Brain microvascular endothelial cell (primary cell): ENCODE measurements at places on chromosomes 7 and 10.
A peak's percentile ranks its signal among the peaks of the same experiment; 100 is the strongest.

- peak; percentile 14 for DNase-seq
These were observed 16.9 kb upstream of the GPR146 start for GRCh38 chr7:1027242-1028043.

- DNase-seq = no peak
These were observed 5.3 kb upstream of the CUZD1 start for GRCh38 chr10:122850705-122851640.

GRCh38 chr10:125550362-125550761 is 132.6 kb downstream of the TEX36 start:
- no peak for DNase-seq

DNA sequence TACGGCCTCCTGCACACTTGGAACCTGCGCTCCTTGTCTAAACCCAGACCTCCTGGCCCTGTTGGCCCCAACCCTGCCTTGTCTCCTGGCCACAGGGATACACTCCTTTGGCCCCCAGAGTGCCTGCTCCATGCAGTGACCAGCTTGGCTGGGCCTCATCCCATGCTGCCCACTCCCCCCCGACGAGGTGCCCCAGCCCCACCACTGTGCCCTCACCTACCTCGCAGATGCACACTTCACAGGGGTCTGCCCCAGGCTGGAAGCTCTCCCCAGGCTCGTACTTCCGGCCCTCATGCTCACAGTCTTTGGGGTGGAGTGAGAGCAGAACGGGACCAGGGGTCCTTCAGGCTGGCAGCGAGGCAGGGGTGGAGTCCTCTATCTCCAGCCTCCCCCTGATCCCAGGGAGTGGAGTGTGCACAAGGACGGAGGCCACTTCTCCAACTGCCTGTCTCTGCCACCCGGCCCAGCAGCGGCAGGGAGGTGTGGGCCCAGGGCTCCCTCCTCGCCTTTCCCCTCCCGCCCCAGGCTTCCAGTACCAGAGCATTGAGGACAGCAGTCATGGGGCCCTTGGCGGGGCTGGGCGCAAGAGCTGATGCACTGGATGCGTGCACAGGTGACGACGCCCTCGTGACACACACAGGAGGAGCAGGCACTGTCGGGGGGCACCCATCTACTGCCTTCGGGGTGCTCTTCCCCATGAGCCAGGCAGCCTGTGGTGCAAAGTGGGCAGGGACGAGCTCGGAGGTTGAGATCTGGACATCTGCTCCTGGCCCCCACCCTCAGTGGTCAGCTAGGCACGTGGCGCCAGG is 22.1 kb downstream of the ATP6V1F start:
- DNase-seq = no peak

- DNase-seq = no peak
These were observed 29.3 kb downstream of the DOCK4 start for GRCh38 chr7:112176693-112177415.

DNA sequence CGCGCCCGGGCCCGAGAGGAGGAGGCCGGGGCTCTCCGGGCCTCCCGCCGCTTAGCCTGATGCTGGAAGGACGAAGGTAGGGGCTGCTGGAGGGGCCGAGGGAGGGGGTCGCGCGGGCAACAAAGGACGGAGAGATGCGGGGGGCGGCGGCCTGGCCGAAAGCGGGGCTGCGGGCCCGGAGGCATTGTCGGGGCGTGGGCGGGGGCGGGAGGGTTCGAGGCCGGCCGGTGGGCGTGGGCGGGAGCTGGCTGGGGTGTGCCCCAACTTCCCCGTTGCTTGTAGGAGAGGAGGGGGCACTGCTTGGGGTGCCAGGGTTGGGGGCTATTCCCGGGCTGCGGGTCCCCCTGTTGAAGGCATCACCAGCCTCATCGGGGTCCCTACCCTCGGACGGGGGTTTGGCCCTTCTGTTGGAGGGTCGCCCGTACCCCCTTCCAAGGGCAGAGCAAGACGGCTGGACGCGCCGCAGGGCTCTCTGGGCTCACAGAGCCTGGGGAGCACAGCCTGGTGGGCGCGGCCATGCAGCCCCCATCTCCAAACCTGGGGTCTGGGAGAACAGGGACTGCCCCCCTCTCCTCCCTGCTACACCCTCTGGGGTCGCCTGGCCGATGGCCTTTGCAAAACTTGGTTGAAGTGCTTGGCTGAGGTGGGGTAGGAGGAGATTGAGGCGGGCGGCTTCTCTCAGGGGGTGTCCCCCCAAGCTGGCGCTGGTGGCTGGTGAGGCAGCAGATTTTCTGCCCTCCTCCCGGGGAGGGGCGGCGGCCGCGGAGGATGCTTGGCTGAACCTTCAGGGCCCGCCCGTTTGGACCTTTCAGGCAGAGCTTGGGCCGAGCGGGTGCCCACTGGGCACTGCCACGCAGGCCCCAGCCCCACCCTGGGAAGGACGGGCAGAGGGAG is 699 bp downstream of the CLIP2 start:
- no peak for DNase-seq

DNA sequence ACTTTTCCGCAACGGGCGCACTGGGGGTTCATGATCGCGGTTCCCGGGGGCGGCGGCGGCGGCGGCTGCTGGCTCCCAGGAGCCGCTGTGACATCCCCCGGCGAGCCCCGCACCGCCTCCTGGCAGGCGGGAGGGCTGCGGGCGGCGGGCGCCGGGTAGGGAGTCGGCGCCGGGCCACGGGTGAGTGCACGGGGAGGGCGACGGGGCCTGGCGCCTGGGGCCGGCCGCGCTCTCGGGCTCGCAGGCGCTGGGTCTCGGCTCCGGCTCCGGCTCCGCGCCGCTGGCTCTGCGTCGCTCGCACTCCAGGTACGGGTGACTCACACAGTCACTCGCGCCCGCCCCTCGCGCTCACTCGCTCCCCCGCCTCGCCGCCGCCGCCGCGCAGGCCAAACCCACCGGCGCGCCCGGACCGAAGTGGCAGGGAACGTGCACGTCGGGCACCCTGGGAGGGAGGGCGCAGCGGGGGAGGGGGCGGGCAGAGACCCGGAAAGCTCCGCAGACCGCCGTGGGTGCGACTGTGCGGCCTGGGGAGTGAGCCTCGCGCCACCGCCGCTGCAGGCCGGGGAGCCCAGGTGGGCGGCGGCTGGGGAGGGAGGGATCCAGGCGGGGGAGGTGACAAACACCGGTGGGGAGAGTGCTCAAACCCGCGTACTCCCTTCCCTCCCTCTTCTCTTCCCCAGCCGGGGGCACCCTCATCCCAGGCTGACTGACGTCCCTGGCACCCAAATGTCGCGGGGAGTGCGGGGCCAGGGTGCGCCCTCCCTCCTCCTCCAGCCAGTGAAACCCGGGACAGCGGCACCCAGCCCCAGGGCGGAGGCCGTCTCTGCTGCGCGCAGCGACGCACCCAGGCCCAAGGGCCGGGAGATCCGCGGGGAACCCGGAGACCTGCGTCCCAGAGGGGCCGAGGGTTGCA is 276.9 kb upstream of the NEBL start:
- DNase-seq = no peak

- DNase-seq = no peak
These were observed 67.7 kb downstream of the ELAPOR2 start for GRCh38 chr7:86991771-86992191.

DNA sequence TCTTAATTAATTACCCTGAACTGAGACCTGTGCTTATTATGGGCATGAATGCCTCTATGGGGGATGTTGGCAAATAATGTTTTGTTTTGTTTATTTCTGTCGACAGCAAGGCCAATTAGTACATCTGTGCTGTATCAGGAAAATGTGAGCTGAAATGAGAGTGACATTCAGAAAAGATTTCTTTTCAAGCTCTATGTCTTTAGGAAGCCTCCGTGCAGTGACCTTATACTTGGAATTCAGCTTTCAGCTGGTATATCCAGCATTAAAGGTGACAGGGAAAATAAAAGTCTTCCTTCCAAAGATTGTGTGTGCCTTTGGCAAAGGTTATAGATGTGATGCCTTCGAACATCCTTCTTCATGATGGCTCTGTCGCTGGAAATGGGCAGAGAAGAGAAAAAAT is 1061.1 kb downstream of the SORCS3 start:
- no peak for DNase-seq

DNA sequence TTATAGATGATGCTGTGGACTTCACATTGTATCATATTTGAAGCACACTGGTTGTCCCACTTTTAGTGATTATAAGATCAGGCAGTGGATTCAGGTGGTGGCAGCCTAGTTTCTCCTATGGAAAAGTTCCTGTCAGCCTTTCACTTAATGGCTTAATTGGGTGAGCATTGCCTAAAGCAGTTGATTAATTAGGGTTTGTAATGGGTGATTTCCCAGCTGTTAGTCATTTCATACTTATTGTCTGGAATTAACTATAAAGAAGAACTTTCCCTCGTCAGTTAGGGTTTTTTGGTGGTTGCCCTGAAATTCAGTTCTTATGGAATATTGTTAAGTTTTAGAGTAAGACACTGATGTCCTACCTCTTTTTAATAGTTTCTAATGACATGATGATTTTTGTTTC is 78.8 kb downstream of the SLC25A40 start:
- no peak for DNase-seq

DNA sequence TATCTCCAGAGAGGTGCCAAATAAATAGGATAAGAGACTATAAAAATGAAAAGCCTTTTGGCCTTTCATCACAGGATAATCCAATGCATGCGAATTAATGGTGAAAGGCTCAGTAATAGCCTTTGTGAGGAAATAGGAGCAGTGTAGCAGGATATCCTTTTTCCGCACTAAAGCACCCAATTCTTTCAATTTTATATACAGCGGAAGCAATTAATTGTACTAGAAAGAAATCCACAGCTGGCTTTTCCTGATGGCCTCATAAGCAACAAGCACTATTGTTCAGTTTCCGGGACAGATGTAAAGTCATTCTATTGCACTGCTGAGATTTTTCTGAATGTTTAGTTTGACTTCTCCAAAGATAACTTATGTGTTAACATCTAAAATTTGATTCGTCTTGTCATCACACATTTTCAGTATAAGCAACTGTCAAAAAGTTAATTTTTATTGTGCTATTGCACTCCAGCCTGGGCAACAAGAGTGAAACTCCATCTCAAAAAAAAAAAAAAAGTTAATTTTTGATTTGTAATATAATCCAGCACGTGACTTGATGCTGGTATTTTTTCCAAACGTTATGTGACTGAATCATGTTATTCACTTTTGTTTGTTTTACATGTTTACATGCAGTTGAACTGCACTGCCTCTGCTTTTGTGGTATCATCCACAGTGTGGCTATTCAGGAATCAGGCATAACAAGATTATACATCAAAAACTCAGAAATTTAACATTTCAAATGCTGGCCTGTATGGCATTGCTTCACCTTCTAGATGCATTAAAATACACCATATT is 8.4 kb upstream of the BMPR1A start:
- DNase-seq = no peak

GRCh38 chr7:117019287-117019686 is 66.0 kb downstream of the ST7 start:
- no peak for DNase-seq

DNA sequence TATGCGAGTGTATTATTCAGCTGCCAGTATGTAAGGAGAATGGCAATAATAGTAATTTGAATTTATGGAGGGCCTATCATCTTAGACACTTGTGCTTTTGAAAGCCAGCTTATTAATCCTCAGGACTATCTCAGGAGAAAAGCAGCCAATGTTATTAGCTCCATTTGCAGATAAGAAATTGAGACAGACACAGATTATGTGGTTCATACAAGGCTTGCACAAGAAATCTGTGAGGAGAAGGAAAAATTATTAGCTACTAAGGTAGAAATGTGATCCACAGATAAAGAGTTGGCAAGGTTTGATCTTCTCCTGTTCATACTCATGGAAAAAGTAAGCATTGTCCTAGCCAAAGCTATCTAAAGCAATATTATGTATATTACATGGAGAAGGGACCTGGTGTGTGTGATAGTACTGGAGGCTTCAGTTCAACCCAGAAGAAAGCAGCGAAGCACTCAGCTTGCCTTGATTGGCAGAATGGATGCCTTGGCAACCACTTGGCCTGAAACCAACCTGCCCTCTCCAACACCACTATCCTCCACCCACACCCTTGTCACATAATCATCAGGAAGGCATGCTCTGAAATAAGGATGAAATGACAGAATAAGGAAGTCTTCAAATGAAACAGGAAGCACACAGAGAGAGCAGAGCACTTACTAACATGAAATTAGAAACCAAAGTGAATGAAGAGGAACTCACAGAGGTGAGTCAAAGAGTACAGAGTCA is 18.0 kb downstream of the MACC1 start:
- peak; percentile 92 for DNase-seq

DNA sequence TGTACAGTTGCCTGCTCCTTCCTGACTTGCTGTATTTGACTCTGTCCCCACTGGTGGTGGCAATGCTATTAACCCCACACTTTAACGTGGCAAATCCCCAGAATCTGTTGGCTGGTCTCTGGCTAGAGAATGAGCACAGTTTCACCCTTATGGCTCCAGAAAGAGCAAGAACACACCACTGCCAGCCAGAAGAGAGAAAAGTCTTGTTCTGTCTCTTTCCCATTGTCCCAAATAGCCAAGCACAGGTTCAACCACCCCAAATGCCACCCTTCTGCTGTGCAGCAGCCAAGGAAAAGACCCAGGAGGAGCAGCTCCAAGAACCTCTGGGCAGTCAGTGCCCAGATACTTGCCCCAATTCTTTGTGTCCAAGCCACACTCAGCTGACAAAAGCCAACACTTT is 11.3 kb downstream of the SLC16A9 start:
- no peak for DNase-seq

DNA sequence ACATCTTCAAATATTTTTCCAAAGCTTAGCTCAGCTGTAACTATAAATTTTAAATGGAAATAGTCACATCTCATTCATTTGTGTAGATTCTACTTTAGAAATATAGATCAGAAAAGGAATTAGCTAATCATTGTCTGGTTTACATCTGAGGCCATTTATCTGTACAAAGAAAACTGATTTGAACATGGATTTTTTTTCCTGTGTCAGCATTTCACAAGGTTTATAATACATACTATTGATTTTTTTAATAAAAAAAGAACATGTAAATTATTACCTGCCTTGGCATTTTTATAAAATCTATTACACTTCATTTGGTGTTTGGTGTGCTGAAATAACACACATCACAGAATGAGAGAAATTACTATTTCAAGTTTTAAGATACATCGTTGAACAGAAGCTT is 3.5 kb upstream of the GPR37 start:
- no peak for DNase-seq

- no peak for DNase-seq
These were observed 111.0 kb downstream of the TCF7L2 start for GRCh38 chr10:113061054-113061430.

GRCh38 chr10:114691442-114691941 is 33.4 kb upstream of the ABLIM1 start:
- DNase-seq = peak; percentile 52

DNA sequence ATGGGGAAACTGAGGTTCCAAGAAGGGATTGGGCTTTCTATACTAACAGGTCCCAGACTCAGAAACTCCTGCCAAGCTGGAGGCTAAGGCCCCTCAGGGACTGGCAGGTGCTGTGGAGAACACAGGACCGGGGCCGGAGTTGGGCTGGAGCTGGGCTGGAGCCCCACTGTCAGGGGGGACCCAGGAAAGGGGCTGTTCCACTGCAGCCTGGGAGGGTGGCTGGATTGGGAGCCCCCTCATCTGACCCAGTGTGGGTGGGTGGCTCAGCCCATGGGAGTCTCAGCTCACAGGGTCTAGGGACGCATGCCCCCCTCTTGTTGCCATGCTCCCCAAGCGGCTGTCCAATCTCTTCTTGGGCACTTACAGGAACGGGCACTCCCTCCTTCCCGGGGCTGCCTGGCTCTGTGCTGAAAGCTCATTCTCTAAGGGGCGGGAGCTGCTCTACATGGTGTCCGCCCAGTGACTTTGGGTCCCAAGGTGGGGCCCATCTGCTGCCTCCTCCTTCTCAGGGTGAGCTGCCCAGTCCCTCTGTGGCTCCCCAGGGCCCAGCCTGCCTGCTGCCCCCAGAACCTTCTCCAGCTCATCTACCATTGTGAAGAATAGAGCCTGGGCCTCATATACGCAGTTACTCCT is 126.5 kb downstream of the MYL10 start:
- no peak for DNase-seq

- DNase-seq = no peak
These were observed 2.1 kb downstream of the VSIR start for GRCh38 chr10:71771204-71771603.
